ENCODE measurements at places on chromosomes 12 and 14.
A peak's percentile ranks its signal among the peaks of the same experiment; 100 is the strongest.

DNA sequence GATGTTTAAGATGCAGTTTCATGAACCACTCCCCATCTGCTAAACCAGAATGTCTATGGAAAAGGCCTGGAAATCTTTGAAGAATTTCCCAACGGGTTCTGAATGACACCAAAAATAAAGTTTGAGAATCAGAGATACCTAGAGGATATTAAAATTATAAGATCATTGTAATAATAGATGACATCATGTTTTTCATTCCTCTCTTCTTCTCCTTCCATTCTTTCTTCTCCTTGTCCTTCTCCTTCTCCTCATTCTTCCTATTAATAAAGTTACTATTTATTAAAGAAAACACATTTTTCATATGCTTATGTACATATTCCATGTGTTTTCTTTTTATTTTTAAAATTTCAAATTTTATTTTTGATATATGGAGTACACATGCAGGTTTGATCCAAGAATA lies 1449.4 kb downstream of the LRFN5 start:
- DNase-seq, result no peak

- DNase-seq, result peak; percentile 77
Measured at GRCh38 chr12:76588881-76589565, 29.5 kb upstream of the OSBPL8 start.

DNA sequence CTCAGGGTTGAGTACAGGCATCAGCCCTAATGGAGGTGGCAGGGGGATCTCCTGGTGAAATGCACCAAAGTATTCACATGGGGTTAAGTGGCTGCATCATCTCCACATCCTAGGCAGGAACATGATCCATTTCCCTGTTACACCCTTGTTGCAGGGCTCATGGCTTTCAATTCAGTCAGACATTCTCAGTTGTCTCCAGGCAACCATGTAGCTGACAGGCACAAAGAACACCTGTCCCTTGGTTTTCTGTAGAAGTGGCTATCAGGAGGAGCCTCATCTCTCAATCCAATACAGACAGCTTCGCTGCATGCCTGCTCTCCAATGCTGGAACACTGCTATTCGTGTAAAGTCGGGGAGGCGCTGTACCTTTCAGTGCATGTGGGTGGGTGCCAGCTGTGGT lies 299.0 kb upstream of the FOXG1 start:
- DNase-seq, result no peak

GRCh38 chr12:124422570-124423523 lies 128.0 kb downstream of the RFLNA start:
- peak; percentile 63 for DNase-seq

DNA sequence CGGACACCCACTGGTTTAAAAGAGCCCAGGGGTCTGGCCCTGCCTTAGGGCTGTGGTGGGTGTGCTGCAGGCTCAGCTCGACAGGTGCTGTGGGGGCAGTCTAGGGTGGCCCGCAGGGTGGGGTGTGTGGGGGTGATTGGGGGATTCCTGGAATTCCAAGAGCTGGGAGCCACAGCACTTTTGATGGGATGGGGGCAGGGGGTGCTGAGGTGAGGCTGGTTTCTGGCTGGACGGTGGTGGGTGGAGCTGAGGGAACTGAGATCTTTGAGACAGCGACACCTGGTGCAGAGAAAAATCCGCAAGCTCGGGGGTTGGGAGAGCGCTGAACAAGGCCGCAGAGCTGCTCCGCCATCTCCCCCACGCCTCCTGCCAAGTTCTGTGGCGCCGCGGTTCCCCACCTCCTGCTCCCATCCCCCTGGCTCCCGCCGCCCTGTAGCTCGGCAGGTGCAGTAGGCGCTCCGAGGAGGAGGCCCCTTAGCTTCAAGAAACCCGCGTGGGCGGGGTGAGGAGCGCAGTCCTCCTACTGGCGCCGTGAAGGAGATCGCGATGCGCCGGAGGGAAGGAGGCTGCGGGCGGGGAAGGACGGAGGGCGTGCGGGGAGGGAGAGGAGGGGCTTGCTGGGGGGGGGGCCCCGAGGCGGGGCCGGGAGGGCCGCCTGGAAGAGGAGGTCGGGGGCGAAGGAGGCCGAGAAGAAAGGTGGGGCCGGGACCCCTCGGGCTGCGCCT lies 1.3 kb upstream of the TEDC1 start:
- DNase-seq, result no peak

DNA sequence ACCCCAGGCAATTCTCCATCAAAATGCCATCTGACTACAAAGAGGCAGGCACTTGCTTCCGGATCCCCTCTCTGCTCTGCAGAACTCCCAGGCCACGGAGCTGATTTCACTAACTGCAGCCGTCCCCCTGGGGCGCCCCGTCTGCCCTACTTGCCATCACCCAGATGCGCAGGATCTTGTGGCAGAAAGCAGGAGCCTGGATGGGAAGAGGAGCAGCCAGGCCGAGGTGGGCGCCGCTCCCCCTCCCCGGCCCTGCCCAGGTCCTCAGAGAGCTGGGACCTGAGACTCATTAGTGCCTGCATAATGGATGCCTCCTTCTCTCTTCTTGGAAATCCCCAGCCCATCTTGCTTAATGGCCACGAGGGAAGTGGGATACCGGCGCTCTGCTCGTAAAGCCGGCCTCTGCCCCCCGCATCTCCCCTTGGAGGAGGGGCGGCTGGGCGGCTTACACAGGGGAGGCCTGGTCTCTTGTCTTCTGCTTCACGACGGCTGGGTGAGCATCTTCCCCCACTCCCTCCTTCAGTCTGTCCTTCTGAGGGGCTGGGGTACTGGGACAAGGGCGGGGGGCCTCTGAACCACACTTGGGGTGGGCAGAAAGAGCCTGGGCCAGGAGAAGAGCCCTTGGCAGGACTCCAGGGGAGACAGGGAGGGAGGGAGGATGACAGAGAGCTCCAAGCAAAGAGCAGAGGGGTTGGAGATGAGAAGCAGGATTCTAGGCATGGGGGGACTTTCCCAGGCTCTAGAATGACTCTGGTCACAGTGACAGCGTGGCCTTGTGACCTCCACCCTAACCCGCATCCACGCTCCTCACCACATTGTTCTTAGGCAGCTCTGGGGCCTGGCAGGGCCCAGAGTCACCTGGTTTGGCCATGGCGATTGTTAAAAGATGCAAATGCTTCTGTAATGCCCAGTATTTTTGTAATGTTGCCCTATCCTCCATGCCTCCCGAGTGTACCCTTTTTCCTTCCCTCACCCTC lies 19.4 kb upstream of the EML1 start:
- DNase-seq, result no peak

DNA sequence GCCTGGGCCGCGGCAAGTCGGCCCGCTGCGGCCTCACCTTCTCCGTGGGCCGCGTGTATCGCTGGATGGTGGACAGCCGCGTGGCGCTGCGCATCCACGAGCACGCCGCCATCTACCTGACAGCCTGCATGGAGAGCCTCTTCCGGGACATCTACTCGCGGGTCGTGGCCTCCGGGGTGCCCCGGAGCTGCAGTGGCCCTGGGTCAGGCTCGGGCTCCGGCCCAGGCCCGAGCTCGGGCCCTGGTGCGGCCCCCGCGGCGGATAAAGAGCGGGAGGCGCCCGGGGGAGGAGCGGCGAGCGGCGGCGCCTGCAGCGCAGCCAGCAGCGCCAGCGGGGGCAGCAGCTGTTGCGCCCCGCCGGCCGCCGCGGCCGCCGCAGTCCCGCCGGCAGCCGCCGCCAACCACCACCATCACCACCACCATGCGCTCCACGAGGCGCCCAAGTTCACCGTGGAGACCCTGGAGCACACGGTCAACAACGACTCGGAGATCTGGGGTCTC lies 226.2 kb upstream of the CRY1 start:
- no peak for DNase-seq

- no peak for DNase-seq
Measured at GRCh38 chr14:38554026-38554425, 298.1 kb upstream of the CLEC14A start.

GRCh38 chr12:110254971-110255540 lies 26.0 kb upstream of the ATP2A2 start:
- DNase-seq, result no peak

DNA sequence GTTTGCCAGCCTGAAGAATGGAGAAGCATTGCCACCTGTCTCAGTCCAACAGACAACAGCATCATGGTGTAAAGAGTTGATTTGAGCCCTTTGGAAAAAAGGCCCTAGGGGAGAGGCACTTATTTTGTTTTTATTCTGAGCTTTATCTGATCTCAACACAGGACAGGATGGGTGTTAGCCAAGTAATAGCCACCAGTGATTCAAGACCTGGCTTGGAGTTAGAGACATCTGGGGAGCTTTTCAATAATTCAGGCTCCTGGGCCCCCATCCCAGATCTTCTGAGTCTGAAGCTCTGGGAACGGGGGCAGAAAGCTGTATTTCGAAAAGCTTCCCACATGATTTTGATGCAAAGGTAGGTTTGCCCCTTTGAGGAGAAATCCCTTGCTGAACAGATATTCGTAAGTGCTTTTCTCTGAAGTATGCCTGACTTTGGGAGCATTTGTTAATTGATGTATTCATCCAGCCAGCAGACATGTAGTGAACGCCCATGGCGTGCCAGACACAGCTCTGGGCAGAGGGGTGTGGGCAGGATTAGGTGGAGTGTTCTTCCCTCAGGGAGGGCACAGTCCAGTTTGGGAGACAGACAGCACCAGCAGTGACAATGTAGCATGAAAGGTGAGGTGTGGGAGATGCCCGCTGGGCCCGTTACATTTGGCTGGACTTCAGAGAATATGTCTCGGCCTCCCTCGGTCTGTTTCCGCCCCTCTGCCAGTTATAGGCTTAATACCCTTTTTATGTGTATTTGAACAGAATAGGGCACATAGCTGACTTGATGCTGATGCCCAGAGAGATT lies 72.5 kb downstream of the TSPAN9 start:
- DNase-seq, result no peak

GRCh38 chr12:65825507-65826352 lies 1.4 kb downstream of the HMGA2 start:
- no peak for DNase-seq

- DNase-seq, result no peak
Measured at GRCh38 chr12:66144791-66145754, 14.5 kb upstream of the LLPH start.

Measured in AG04449 (cell line).